ENCODE measurements at places on chromosomes 16 and 17.
A peak's percentile ranks its signal among the peaks of the same experiment; 100 is the strongest.

- DNase-seq, result no peak
Observed at GRCh38 chr17:72264682-72265405, 144.0 kb downstream of the SOX9 start.

- DNase-seq, result no peak
Observed at GRCh38 chr16:11529285-11529684, 57.4 kb downstream of the LITAF start.

DNA sequence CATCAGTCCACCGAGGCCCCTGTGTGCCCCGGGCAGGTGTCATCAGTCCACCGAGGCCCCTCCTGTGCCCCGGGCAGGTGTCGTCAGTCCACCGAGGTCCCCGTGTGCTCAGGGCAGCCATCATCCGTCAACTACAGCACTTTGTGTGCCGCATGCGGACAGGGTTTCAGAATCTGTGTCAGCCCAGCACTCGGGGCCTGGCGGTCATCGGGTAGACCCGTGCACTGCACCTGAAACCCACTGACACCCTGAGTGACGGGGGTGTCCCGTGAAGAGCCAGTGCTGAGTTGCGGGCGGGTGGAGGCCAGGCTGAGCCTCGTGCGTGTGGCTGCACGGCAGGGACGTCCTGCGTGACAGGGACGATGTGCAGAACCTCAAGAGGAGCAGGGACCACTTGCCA, 38.4 kb downstream of the BAHCC1 start:
- no peak for DNase-seq

DNA sequence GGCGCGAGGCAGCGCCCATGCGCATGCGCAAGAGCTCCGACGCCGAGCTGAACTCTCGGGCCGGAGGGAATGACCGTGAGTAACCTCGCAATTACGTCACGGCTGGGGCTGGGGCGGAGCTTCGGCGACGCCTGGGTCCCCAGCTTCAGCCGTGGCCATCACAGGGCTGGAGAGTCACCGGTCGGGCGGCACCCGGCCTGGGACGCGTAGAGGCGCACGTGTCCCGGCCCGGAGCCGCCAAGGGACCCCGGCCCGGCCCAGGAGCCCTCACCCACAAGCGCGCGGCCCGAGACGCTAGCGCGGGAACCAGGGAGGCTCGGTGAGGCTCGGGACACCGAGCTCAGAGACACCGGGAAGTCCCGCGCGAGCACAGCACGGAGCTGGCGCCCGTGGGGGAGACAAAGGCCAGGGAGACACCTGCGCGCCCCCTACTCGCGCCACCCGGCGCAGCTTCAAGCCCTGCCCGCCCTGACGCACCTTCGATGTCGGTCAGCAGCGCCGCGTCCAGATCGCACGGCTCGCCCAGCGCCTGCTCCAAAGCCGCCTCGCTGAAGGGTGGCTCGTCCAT, 452 bp downstream of the SREBF1 start:
- peak; percentile 95 for DNase-seq

DNA sequence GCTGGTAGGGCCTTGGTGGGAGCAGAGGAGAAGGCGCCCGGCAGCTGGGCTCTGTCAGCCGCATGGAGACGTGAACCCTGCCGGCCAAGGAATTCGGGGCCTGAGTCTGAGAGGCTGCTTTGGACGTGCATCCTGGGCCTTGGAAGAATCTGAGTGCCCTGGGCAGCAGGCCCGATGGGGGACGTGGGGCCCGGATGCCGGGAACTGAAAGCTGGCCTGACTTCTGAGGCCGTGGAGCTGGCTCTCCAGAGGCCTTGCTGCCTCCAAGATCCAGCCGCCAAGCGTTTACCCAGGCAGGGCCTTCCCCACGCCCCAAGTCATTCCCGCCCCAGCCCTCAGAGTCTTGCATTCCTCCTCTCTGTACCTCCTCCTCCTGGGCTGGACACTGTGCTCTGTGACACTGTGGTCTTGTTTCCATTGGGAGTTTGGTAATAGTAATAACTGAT, 37.2 kb downstream of the NKD1 start:
- peak; percentile 28 for DNase-seq

- DNase-seq, result no peak
Observed at GRCh38 chr16:89599451-89599858, 14.0 kb upstream of the DPEP1 start.

DNA sequence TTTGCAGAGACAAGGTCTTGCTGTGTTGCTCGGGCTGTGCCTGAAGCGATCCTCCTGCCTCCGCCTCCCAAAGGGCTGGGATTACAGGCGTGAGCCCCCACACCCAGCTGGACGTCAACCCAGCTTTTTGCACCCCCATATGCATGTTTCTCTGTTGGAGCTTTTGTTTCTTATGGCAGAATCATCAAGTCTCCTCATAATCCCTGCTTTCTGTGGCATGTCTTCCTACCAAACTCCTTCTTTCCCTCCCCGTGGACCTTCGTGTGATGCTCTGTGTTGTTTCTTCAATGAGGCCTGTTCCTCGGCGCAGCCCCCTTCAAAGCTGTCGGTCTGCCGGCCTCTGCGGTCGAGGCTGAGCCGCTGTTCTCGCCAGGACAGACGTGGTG, 71.6 kb downstream of the METRNL start:
- DNase-seq, result peak; percentile 4

- peak; percentile 11 for DNase-seq
Observed at GRCh38 chr17:61405686-61406536, 6.3 kb downstream of the TBX2 start.

DNA sequence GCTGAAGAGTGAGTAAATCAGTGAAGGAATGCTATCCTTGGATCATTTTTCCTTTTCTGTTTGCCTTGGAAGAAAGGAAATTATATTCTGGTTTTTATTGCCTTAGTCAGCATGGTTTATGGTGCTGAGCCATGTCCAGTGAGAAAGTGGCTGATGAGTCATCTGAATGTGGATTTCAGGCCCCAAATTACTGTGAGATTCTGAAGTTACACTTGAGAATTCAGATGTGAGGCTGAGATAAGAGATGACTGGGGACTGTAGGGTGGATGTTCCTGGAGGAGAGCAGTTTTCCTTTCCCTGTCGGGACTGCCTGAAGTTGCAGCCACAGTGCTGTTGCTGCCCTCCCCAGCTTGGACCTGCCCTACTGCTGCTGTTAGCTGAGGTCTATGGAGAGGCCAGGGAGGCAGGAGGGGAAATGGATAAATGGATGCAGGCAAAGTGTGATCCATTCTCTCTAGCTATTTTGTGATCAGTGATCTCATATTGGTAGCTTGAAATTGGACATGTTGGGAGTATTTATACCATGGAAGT, 4.2 kb upstream of the MAP3K14 start:
- DNase-seq, result peak; percentile 47

DNA sequence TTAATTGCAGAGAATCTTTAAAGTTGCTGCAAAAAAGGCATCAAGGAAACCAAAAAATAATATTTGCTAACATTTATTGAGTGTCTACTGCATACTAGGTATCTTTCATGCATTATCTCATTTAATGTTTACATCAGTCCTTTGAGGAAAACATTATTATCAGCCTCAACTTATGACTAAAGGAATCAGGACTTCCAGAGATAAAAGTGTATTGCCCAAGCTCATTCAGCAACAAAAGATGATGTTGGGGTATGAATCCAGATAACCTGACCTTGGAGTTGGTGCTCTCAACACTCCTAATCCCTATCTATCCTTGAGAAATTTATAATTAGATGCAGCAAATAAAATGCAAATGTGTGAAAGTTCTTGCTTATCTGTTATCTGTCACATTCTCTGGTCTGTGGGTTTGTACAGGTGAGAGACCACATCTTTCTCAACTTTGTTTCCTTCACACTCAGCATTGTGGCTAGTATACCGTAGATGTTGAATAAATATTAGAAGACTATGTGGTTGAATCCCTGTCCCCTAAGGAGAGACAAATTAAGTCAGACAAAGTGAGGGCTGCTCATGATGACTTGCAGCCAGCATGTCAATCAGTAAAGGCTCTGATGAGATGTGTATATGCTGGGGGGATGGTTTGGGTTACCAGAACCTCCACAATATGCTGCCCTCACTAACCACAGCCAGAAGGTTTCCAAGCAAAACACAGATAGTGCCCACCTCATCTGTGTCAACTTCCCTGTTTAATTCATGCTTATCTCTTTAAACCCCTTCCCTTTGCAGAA, 82.6 kb downstream of the NOG start:
- DNase-seq, result no peak

- DNase-seq, result no peak
Observed at GRCh38 chr17:2453866-2454265, 53.0 kb upstream of the MNT start.

GRCh38 chr17:57408071-57408811, 151.9 kb downstream of the MSI2 start:
- DNase-seq, result no peak

- DNase-seq, result no peak
Observed at GRCh38 chr16:77677129-77677528, 45.2 kb upstream of the NUDT7 start.

- DNase-seq, result no peak
Observed at GRCh38 chr17:77546772-77547241, 406.0 kb downstream of the SEC14L1 start.

DNA sequence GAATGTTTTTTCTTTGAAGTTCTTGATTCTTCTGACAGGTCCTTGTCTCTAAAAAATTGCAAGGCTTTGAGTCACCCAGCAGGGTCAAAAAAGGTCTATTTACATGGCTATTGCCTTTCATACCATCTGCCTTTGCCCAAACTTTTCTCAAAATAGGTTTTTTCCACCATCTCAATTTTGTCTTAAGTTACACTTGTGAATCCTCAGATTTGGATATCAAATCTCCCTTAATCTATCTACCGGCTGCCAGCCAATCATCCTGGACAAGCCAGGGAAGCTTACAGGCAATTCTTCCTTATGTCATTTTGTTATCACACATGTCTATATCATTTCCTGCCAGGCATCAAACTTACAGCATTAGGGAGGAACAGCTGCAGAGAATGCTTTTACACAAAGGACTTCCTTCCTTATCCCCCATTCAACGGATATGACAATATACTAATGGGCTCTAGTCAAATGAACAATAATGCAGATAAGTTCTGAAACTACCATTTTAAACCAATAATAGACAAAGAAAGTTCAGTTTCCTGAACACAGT, 104.1 kb upstream of the CORO6 start:
- no peak for DNase-seq

DNA sequence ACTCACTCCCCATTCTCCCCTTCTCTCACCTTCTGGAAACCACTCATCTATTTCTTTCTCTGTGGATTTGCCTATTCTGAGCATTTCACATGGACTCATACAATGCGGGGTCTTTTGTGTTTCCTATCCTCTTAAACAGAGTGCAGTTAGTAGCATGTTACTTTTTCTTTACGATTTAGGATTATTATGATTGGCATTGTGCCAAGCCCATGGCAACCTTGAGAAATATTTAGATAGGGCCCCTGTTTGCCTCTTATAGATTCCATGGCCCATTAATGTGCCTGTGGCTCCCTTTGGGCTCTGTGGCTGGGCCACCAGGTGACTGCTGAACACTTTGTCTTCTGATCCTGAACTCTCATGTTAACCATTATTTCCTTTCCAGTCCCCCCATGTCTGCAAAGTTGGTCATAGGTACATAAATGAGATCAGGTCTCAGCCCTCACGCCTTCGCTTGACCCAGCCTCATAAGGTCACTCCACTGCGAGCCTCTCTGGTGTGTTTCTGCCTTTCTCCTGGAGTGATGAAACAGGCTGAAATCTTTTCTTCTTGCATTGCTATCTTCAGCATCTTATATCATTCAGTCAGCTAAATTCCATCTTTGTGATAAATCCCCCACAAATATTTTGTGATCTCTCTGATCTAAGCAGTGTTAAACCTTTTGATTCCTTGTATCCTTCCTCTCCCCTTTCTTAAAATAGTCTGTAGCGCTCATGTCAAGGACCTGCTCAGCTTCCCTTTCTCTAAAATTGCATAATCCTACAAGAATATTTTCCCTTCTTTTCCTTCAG, 44.0 kb downstream of the MYH3 start:
- DNase-seq, result no peak

GRCh38 chr16:17647879-17648872, 177.4 kb upstream of the XYLT1 start:
- no peak for DNase-seq

- DNase-seq, result no peak
Observed at GRCh38 chr16:21611198-21611555, 11.8 kb downstream of the METTL9 start.

- no peak for DNase-seq
Observed at GRCh38 chr17:1260086-1260769, 10.0 kb upstream of the BHLHA9 start.

GRCh38 chr16:23836404-23837311, 875 bp downstream of the PRKCB start:
- no peak for DNase-seq

DNA sequence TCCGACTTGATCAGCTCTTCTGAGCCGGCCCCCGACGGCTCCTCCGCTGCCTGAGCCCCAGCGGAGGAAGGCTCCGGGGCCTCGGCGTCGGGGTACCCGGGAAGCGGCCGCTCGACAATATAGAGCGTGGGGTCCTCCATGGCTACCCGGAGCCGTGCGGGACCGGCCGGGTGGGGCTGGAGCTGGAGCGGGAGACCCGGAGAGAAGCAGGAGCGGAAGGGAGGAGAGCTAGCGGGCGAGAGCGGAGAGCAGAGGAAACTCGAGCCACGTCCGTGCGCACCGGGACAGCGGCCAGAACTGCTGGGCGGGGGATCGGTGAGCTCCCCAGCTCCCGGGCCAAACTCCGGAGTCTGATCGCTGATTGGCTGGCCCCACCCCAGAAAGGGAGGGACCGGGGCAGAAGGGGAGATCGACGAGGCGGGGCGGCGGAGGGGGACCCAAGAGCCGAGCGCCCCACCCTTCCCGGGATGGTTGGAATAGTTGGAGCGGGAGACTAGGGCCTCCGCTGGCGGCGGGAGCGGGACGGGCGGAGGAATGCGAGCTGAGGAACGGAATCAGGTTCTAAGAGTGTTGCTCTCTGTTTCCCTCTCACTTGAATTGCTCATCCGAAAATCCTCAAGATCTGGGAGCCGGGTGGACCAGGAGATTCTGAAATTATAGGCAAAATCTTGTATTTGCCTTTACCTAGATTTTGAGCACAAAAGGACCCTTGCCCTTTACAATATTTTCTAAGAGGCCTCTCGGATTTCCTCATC, at the start of gene CAVIN1:
TSS of gene CAVIN1 (minus strand) at position 299 of the 755 bp plus-strand sequence. CDS start at position 140, 159 bp downstream.
- DNase-seq, result peak; percentile 99

- DNase-seq, result no peak
Observed at GRCh38 chr17:4499431-4500190, 930 bp downstream of the SPNS2 start.

GRCh38 chr17:68222606-68223005, 25.2 kb upstream of the AMZ2 start:
- no peak for DNase-seq
